Foreskin melanocyte (primary cell): ENCODE measurements at places on chromosomes 5 and 9.

- DNase-seq, result no peak
These were observed 88.9 kb downstream of the EBF1 start for GRCh38 chr5:159010661-159011442.

DNA sequence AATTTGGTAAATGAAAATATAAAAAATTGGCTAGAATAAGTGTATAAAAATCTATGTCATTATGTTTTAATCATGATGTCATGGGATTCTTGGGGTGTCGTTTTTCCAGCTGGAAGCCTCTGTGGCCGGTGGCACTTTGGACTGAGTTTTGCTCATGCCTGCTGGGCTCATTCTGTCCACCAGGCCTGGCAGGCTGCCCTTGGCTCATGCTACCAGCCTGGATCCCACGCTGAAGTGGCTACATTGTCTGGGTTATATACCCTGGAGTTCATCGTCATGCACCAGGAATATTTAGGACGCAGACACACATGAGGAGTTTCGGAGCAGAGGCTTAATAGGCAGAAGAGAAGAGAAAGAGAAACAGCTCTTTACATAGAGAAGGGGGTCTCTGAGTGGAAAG, 1913.7 kb upstream of the WWC1 start:
- DNase-seq, result peak; percentile 59

DNA sequence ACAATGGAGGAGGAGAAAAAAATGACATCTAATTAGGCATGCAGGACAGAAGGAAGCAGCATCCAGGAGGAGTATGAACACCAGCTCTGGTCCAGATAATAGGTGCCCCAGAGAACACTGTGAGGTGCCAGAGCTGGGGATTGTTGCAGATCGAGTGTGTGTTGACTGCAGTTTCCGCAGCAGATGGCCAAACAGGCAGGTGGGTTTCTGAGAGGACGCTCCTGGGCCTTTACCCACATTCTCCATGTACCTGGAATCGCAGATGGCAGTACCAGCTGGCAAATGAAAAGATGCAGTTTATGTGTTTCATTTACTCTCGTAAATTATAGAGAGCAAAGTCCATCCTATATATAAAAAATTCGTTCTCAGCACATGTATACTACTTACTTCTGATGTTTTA, 182.2 kb upstream of the ISL1 start:
- no peak for DNase-seq

GRCh38 chr5:181138258-181138657, 7.3 kb upstream of the OR2V1 start:
- no peak for DNase-seq

- no peak for DNase-seq
These were observed 8.1 kb upstream of the CCL28 start for GRCh38 chr5:43420241-43420640.

DNA sequence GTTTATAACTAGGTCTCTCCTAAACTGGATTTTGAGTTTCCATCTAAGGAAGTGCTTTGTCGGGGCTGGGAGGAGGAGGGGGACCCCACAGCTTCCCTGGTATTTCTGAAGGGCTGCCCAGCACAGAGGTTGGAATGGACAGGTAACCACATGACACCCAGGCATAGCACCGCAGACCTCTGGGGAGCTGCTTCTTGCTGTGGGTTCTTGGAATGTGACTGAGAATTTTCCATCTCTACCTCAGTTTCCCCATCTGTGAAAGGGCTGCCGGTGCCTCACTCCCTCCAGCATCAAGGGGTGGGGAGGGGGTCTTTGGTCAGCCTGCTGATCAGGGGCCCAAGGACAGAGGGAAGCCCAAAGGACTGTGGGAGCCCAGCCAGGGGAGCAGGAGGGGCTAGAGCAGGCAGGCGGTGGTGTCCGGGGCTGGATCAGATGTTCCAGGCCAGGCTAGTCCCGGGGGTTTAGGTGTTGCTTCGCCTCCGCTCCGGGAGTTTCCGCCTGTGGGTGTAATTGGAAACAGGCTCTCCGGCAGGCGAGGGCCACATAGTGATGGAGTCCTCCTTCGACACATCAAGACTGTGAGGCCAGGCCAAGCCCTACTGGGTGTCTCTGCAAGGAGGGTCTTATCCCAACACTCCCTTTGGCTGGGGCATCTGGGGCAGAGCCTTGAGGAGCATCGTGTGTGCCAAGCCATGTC, 3.3 kb downstream of the OLFML2A start:
- DNase-seq, result no peak

DNA sequence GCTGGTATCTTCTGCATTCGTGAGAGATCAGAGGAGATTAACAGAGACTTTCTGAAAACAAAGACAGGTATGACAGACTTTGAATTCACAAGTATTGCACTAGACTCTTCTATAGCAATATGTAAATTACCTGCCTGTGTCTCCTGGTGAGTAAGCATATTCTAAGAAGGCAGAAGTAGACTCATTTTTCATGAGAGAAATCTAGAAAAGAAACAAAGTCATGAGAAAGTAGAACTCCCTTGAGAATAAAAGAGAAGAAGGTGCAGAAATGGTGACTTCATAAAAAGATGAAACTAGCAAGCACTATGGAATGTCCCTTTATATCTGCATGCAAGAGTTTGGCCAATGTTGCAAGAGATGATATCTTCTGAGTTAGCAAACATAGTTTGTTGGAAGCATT, 419.8 kb downstream of the DMRT2 start:
- DNase-seq, result no peak

DNA sequence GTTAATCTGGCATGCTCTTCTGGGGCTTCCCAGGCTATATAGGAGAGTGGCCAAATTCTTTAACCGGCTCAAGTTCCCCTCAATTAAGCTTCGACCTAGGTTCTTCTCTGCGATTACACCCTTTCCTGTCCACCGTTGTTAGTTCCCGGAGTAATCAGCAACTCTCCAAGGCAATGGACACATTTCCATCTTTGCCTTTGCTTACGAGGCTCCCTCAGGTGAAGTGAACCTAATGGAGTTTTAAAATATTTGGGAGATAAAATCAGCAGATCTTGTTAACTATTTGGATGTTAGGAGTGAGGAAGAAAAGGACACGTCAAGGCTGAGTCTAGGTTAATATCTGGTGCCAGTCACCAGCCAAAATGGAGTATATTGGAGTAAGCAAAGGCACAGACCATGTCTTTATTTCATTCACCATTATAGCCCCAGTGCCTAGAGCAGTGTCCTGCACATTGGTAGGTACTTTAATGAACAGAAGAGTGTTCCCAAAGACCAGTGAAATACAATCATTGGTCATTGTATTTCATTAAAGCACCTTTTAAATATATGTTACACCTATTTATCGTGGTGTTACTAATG, 515 bp downstream of the UTP15 start:
- DNase-seq, result no peak

GRCh38 chr5:134063188-134063820, 51.2 kb upstream of the TCF7 start:
- no peak for DNase-seq

- no peak for DNase-seq
These were observed 428.1 kb downstream of the EFNA5 start for GRCh38 chr5:107242411-107243219.

DNA sequence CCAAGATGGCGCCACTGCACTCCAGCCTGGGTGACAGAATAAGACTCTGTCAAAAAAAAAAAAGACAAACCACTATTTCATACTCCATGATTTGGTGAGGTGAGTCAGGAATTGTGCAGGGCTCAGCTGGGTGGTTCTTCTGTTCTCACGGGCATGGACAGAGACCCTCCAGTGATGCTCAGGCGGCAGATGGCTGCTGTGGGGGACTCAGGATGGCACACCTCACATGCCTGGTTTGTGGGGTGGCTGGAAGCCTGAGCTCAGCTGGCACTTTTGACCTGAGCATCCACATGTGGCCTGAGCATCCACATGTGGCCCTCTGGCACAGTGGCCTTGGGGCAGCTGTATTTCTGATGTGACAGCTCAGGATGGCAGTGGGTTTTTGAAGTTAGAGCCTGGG, 217.2 kb downstream of the IRX2 start:
- no peak for DNase-seq

GRCh38 chr9:85743275-85744128, 1.7 kb upstream of the AGTPBP1 start:
- DNase-seq, result no peak

DNA sequence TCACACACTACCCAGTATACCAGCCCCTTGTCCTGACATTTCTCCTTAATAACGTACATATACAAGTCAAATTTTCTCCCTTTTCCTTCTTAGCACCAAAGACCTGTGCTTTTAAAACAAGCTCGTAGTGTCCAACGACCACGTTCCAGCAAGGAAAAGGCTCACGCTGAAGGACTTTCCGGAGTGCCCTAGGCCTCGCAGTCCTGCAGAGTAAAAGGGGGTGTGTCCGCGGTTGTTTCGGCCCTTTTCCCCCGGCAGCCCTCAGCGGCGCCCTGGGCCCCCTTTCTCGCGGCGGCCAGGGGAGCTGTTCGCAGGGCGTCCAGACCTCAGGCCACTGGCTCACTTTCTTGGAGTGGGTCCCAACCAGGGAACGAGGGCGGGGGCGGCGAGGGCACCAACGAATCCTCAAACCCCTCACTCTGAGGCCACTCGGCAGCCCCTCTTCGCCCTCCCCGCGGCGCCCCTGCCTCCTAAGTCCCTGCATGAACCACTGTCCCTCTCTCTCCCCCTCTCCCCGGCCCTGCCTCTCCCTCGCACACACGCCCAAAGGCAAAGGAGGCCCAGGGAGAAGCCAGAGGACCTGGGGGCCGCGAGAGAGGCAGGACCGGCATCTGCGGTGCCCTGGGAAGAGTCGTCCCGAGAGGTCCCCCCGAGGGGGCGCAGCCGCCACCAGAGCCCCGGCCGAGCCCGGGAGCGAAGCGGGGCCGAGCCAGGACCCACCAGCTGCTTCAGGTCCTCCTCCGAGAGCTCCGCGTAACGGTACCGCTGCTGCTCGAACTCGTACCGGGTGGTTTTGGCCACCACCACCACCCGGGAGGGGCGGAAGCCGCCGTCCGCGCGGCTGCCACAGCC, 720 bp downstream of the NADK2 start:
- peak; percentile 57 for DNase-seq

DNA sequence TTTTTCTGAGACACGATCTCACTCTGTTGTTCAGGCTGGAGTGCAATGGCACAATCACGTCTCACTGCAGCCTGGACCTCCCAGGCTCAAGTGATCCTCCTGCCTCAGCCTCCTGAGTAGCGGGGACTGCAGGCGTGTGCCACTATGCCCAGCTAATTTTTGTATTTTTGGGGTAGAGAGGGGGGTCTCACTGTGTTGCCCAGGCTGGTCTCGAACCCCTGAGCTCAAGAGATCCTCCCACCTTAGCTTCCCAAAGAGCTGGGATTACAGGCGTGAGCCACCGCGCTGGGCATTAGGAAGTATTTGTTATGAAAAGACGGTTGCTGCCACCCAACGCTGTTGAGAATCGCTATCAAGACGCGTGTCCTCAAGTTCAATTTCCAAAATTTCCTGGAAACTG, 180.9 kb upstream of the TBCA start:
- DNase-seq, result no peak

- no peak for DNase-seq
These were observed 7.1 kb downstream of the ZFP2 start for GRCh38 chr5:178902849-178903248.

- DNase-seq, result no peak
These were observed 50.2 kb upstream of the ZBTB43 start for GRCh38 chr9:126754436-126755316.

- no peak for DNase-seq
These were observed 2.6 kb downstream of the SH3RF2 start for GRCh38 chr5:145938776-145939539.

DNA sequence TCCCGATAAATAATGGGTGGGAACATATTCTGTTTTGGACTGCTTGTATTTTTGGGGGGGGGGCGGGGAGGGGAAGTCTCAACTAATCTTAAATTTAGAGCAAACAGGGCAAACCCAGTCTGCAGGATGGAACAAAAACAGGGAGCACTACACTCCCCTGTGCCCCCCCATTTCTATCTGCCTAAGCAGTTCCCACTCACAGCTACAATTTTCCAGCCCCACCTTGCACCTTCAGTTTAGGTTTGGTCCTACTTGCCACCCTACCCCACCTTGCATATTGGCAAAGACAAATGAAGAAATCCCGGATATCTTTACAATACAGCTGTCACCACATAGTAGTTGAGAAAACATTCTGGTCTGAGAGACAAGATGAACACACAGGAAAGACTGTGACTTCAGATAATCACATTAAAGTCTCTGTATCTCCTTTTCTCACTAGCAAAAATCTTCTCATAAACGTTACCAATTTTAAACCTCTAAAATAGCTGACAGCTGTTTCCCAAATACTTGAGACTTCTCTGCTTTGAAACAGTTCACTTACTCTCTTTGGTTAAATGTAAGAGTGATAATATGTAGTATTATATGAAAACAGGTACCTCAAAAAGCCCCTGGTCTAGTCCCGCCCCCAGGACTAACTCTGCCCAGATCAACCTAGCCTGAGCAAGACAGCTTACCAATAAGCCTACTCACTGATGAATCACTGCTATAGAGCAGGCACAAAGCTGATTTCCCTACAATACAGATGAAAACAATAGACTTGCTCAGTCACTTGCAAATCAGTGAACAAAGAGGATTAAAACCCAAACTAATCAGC, 5.2 kb upstream of the RAPGEF6 start:
- no peak for DNase-seq

DNA sequence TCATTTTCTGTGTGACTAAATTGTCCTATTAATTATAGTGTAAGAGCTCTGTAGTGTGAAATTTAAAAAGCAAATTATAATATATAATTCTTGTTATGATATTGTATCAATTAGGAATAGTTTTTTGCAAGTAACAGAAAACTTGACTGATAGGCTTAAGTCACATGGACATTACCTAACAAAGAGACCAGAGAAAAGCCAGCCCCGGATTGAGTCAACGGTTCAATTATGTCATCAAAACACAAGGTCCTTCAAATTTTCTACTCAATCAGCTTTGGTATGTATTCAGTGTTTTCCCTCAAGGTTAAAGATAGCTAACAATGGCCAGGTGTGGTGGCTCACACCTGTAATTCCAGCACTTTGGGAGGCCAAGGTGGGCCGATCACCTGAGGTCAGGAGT, 126.7 kb upstream of the PTGER4 start:
- no peak for DNase-seq

- DNase-seq, result peak; percentile 86
These were observed 23.6 kb upstream of the FIBCD1 start for GRCh38 chr9:130962418-130963316.

DNA sequence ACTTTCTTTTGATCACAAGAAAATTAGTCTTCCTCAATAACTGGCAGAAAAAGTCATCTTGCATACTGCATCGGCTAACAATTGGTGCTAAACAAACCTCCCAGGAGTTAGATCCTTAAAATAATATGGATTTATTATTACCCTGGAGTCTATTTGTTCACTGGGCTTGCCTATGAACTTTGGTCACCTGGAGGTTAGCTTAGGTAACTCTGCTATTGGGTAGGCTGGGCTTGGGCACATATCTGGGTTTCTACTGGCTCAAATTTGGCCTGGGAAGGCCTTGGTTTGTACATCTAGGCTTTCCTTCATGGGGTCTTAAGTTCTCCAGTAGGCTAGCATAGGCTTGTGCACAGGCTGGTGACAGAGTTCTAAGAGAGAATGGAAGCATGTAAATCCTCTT, 279.9 kb downstream of the RASEF start:
- no peak for DNase-seq

GRCh38 chr9:97388721-97389238, 23.1 kb upstream of the TDRD7 start:
- no peak for DNase-seq
